NCI-H460 (cell line): ENCODE measurements at places on chromosomes 1 and 21.

GRCh38 chr1:227902641-227902990 lies 45.1 kb downstream of the WNT9A start:
- DNase-seq = no peak

GRCh38 chr1:220056374-220056773 lies 10.1 kb upstream of the EPRS1 start:
- DNase-seq = no peak

DNA sequence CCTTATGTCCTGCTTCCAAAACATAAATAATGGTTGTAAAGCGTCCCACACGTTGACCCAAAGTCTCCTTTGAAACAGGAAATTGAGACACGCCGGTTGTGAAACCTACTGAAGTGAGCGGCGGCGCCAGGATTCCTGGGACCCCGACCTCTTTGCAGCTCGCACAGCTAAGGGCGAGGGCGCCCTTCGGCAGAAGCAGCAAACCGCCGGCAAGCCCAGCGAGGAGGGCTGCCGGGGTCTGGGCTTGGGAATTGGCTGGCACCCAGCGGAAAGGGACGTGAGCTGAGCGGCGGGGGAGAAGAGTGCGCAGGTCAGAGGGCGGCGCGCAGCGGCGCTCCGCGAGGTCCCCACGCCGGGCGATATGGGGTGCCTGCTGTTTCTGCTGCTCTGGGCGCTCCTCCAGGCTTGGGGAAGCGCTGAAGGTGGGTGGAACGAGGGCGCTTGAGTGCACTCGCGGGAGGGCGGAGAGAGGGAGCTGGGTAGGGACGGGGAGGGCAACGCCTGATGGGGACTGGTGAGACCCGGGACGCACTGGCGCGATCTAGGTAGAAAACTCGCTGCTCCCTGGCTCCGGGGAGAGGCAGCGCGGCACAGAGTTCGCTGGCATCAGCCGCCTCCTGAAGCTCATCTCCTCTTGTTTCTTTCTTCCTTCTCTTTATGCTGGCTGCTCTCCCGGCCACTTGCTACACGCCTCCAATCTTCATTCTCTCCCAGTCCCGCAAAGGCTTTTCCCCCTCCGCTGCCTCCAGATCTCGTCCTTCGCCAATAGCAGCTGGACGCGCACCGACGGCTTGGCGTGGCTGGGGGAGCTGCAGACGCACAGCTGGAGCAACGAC lies at the start of gene CD1D:
Gene CD1D, plus strand, starts transcription at position 155 of the 836 bp plus-strand sequence. Its CDS starts 207 bp downstream, at position 362.
- DNase-seq = no peak

DNA sequence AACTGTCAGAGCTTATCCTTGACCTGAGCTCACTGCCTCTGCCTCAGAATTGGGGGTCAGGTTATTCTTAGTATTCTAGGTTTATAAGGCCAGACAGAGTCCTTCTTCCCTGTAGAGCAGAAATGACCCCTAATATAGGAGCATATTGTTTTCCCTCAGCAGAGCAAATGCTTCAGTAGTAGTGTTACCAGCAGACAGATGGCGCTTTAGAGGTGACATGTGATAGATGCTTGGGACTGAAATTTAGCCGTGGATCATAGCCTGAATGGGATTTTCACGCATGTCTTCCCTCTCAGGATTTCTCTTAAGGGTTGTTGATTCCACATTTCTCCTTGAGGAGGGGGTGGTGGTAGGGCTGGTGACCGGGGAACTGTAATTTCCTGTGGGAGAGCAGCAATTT lies 24.5 kb downstream of the ADARB1 start:
- no peak for DNase-seq

GRCh38 chr1:91645031-91645430 lies 144.4 kb downstream of the CDC7 start:
- DNase-seq = no peak

DNA sequence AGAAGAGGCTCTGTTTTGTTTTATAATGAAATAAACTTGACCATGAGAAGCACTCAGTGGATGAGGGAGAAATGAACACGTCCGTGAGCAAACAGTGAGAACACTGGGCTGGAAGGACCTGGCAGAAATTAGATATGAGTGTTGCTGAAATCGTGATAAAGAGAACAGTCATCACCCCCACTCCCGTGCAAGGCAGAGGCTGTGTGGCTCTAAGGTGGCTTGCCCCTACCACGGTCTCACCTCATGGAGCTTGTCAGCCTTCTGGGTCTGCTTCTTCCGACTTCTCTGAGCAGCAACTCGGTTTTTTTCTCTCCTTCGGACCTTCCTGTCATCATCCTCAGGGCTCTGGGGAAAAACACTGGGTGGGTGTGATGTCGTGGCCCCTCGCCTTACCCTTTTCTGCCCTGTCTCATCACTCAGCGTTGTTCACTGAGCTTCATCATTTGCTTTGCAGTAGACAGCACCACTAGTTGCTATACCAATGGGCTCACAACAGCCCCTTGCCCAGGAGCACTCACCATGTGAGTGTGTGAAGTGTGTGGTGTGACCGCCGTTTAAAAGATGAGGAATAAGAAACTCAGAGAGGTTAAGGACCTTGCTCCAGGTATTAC lies 2.8 kb downstream of the BATF3 start:
- DNase-seq = no peak

DNA sequence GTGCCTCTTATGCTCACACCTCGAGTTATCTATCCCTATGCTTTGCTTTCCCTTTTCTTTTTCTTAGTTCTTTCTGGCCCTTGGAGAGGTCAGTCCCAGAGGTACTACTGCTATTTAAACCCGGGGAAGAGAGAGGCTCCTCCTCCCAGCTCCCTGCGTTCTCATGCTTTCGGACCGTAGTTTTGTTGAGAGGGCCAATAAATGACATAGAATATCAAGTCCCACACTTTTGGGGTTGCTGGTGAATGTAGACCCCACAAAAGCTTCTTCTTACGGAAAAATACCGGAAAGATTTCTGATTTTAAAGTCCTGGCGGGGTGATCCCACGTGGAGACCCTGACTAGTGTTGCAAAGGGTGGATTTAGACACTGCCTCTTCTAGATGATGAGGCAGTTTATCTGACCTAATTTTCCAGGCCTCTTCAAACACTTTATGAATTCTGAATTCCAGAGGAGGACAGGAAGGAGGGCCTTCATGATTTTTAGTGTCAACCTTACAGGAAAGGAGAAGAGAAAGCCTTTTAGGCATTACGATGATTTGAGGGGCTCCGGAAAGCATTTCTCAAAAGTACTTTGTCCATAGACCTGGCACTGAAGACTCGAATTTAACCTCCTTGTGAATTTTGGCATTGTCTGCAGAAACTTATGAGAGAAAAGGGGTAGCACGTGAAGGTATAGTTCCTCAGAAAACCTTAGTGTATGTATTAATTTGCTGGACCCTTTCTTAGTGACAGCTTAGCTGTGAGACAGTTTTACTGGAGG lies 694 bp downstream of the TMEM167B start:
- DNase-seq = no peak

DNA sequence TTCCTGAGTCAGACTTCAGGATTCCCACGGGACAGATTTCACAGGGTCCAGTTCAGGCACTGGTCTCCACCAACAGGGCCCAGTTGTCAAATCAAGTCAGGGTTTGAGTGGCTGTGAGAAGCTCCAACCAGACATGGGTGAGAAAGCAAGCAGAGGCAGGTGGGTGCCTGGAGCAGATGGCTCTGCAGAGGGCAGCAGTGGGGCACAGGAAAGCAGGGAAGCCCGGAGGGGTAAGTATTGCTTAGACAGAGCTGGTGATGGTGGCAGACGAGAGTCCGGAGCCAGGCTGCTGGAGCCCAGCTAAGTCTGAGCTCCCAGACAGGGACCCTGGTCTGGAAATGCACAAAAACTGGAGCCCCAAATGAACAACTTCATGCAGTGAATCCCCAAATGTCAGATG lies 40.4 kb downstream of the RIMS3 start:
- no peak for DNase-seq
